Suppressor macrophage treated with lipopolysaccharide for 1 hour (primary cell): ENCODE measurements at places on chromosomes 7 and 10.

DNA sequence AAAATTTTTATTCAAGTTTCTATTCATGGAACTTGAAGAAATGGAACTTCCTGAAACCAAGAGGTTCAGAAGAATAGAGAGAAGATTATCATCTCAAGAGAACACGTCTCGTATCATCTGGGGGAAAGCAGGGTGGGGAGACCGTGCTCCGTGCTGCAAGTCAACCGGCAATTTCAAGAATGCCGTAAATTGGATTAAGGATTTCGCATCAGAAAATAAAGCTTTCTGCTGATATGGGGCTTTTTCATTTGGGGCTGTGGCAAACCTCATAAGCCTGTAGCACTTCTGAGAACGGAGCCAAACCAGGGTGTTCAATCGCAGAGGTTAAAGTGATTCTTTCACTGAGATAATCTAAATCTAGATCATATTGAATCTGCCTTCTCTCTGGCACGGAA lies 150.1 kb upstream of the NPS start:
- no peak for DNase-seq

- DNase-seq, result no peak
Measured at GRCh38 chr7:2169923-2170575, 62.7 kb downstream of the MAD1L1 start.

DNA sequence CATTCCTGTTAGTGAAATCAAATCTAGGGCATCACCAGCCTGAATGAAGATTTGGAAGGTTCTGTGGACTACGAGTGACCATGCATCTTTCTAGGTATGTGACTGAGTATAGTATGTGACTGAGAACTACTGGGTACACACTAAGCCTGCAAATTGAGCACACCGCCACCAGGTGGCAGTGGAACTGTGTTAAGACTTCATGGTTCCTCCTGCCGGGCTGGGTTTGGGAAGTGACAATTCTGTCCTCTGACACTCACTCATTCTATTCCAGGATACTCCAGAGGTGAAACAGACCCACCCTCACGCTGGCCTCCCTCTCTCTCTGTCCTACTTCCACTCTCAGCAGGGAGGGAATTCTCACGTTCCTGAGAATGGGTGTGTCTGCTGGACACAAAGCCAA lies 84.0 kb upstream of the TMEM248 start:
- peak; percentile 86 for DNase-seq

DNA sequence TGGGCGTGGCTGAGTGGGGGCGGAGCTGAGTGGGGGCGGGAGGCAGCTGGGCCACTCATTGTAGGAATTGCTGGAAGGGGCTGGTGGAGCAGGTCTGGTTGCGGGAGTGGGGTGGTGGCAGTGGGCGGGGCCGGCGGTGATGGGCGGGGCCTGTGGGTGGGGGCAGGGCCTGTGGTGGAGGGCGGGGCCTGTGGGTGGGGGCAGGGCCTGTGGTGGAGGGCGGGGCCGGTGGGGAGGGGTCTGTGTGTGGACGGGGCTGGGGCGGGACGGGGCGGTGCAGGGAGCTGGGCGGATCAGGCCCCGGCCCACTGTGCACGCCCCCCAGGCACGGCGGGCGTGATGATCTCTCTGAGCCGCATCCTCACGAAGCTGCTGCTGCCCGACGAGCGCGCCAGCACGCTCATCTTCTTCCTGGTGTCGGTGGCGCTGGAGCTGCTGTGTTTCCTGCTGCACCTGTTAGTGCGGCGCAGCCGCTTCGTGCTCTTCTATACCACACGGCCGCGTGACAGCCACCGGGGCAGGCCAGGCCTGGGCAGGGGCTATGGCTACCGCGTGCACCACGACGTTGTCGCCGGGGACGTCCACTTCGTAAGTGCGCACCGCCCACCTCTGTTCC lies 14.0 kb downstream of the SLC29A4 start:
- DNase-seq, result peak; percentile 43

DNA sequence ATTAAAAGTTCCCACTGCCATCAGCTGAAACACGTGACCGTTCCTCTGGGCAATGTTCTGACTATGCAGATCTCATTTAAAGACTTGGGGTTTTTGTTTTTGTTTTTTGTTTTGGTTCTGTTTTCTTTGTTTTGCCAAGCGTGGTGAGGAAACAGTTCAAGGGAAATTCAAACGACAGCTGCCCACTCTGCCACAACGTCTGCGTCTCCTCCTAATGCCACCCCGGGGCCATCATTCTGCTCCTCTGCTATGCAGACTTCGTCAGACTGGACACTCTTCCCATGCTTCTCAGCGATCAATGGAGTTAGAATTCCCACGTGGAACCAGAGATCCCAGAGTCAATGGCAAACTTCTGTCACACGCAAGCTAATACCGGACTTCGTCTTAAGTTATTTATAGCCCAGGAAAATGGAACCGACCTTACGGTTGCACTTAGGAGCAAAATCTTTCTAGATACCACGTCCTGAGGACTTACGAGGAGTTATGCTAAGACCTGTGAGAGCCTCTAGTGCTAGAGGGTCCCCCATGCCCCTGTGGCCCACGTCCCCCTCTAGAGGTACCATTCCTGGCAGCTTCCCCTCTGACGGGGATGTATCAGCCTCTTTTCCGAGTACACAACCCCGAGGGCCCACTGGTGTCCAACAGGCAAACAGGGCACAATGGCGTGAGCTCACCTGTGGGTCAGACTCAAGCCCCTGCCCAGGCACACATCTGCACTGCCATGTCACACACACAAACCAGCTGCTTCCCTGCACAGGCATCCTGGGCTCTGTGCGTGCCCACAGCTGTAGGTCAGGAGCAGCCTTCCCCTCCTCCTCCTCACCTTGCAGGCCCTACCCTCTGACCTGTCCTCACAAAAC lies 24.4 kb downstream of the EBF3 start:
- no peak for DNase-seq

GRCh38 chr7:16891874-16892643 lies 10.3 kb upstream of the AGR3 start:
- no peak for DNase-seq

GRCh38 chr10:91495402-91495801 lies 85.3 kb downstream of the HECTD2 start:
- DNase-seq, result no peak

DNA sequence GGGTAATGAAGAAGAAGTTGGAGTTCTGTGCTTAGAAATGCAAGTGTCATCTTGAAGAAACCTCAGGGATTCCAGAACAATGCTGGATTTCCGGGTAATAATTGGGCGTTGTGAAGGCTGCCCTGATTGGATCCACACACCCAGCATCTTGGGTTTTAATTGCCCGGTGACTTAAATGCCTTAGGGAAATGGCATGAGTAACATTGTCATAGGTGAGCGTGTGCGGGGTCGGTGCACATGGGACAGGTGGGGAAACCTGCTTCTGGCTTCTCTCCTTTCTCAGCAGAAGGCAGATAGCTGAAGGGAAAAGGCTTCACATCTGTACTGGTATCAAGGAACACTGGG lies 15.2 kb upstream of the CAMK1D start:
- DNase-seq, result no peak

DNA sequence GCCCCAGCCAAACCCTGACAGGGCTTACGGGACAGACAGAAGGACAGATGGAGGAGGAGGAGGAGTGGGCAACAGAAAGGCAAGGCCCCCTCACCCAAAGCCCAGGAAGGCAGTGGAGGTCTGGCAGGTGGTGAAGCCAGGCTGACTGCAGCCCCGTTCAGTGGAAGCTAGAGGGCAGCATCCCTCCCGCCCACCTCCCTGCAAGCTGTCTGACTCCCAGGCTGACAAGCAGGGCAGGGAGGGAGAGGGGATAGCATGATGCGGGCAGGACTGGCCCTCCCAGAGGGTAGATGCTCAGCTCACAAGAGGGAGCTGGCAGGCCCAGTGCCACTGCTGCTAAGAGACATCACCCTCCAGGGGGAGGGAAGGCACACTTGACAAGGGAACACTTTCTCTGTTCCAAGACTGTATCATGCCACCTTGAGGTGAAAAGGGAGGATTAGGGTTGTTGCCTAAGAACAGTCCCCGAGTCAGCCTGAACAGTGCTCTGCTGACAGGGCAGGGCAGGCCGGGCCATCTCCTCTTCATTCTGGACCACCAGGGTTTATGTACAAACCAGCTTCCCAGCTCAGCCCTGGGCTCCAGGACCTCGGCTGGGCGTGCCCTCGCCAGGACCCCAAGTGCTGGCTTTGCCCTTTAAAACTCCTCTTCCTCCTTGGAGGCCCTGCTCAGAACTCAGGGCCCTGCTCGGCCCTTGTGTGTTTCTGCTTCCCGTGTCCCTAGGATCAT lies 61.8 kb downstream of the RASGEF1A start:
- peak; percentile 63 for DNase-seq

GRCh38 chr10:110758898-110759297 lies 112.8 kb upstream of the PDCD4 start:
- DNase-seq, result no peak

DNA sequence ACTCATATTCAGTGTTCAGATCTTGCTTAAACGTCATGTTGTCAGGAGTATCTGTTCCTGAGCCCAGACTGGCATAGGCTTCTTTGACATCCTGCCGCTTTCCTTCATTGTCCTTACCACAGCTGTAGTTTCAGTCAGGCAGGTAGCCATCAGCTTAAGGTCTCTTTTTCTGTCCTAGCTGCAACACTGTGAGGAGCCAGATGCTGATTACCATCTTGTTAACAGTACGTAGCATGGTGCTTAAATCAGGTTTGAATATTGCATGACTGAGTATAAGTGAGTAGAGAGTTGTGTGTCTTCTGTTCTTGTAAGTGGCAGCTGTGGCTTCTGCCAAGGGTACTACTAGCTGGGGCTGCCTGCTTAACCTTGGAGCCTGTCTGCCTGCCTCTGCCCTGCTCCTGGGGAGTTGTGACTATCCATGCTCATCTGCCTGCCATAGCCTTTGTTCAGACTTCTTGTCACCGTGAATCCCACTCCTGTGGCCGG lies 92.6 kb downstream of the MAPK8 start:
- no peak for DNase-seq

DNA sequence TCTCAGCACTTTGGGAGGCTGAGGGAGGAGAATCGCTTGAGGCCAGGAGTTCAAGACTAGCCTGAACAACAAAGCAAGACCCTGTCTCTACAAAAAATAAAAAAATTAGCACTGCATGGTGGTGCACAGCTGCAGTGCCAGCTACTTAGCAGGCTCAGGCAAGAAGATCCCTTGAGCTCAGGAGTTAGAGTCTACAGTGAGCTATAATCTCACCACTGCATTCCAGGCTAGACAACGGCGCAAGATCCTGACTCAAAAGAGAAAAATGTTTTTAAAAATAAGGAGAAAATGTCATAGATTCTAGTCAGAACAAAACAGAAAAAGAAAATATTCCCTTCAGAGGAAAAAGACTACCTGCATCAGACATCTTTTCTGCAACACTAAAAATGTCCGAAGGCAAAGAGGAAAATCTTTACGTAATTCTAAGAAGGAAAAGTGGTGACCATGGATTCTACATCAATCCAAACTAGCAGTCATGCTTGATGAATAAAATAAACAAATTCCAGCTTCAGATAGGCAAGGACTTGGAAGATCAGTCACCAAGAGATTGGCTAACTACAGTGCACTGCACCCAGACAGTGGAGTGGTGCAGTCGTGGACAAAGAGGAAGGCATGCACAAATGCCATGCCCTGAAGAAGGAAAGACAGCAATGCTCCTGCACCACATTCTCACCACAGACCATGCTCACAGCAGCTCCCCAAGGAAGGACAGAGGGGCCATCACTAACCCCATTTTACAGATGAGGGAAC lies 54.3 kb downstream of the ERCC6 start:
- DNase-seq, result no peak

DNA sequence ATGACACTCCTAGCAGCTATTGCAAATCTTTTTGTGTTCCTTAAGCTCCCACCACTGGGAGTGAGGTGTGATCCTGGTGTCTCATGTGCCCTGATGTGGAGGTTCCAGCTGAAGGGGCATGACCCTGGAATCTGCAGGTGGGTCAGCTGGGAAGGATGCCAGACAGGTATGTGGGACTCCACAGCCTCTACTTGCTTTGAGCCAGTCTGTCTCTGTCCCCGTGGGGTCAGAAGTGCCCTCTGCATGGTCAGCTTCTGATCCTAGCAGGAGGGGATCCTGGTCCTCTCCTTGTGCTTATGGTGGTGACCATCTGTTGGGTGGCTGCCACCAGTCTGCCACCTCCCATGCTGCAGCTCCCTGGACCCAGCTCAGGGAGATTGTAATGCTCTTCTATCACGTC lies 51.1 kb upstream of the COMTD1 start:
- DNase-seq, result no peak

GRCh38 chr7:99438573-99439480 lies at the start of the genes CPSF4 and PTCD1:
Gene CPSF4 (plus strand): TSS chr7:99438943. CDS start chr7:99439083, 140 bp downstream.
Gene PTCD1 (minus strand): TSS chr7:99438798. CDS start chr7:99435242, 3,556 bp downstream.
- peak; percentile 98 for DNase-seq

DNA sequence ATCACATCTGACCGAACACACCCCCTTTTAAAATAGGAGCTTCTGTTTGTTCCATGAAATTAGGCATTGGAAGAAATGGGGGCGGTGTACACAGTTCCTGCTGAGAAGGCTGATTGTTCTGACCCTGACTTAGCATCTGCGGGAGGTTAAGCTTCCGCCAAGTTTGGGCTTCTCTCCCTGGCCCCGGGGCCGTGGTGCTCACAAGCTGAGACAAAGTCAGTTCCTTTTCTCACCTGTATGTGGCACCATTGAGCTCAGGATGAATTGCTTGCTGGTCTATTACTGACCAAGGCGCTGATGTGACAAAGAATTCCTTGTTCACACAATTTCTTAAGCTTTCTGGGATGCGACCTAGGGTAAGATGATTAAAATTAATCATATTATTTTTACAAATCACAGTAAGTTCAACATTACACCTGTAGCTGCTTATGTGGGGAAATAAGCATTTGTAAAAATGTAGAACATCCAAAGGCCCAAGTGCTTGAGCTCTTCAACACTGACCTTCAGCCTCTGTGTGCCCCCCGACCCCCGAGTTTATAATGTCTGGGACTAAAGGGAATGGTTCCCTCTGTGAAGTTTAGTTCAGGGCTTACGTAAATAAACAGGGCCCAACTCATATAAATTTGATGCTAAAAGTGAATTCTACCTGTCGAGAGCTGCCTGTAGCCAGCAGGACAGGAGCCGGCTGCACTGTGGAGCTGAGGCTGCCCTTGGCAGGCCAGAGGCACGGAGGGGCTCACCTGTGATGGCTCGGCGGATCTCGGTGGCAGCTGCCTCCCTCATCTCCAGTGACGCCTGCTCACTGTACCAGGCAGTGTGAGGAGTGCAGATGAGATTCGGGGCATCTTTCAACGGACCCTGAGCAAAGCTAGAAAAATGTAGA lies 50.8 kb downstream of the ZRANB1 start:
- peak; percentile 59 for DNase-seq

DNA sequence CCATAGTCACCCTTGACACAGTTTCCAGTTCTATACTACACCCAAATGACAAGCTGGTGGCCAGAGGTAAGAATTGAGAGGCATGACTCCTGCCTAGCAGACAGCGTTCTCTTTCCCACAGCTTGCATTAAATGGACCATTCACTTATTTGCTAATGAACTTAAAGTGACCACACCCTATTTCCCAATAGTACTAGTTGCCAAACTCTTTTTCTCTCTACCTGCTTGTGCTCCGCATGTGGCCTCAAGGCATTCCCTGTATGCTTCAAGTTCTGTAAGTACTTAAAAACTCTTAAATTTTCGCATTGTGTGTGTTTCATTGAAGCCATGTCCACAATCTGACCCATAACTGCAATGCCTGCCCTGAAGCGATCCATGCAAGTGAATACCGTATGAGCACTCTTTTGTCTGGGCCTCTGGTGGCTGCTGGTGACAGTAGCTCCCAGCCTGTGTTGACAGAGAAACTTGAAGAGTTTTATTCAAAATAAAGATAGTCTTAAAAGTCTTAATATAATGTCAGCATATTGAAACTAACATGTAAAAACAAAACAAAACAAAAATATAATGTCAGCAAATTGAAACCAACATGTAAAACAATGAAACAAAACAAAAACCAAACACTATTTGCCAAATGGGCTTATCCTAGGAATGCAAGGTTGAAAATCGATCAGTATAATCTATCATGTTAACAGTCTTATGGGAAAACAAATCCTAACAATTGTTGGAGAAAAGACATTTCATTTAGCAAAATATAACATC lies 73.6 kb downstream of the CCSER2 start:
- DNase-seq, result no peak

- no peak for DNase-seq
Measured at GRCh38 chr7:99514050-99514449, 9.6 kb downstream of the ZKSCAN5 start.
